Stimulated activated CD4-positive, alpha-beta T cell treated with anti-CD3 and anti-CD28 coated beads, Interleukin-2, amount 100 ng/mL, for 48 hours (primary cell): ENCODE measurements at places on chromosomes 5 and 9.

GRCh38 chr5:97297063-97297703 lies 114.1 kb upstream of the RIOK2 start:
- no peak for DNase-seq

- no peak for DNase-seq
These were observed 1.3 kb downstream of the PLGRKT start for GRCh38 chr9:5436441-5436840.

DNA sequence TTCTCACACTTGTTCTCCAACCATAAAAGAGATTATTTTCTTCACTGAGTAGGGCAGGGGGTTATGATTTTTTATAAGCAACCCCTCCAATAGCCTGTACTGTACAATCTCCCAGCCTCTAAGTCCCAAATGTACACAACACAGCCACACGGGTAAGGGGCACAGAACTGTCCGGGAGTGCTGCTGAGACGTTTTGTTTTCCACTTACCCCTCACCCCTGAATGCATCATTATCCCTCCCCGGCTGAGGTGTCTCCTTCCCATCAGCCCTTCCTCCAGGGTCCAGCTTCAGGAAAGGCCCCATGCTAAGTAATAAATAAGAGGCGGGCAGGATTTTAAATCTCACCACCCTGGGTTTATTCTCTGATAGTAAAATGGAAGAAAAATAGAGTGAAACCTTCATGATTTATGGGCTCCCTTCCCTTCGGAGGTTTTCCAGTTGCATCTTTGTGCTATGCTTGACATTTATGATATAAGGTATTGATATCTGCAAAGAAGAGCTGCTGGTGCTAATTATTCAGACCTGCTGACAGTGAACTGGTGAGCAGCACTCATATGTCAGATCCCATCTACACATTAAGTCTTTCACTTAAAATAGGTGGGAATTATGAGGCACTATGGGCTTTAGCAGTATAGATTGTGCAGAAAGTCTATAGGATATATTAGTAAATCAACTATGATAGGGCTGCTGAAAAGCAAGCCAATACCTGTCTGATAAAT lies 67.2 kb upstream of the MEGF10 start:
- DNase-seq: no peak

- no peak for DNase-seq
These were observed 23.8 kb downstream of the NEUROG1 start for GRCh38 chr5:135511761-135512575.

DNA sequence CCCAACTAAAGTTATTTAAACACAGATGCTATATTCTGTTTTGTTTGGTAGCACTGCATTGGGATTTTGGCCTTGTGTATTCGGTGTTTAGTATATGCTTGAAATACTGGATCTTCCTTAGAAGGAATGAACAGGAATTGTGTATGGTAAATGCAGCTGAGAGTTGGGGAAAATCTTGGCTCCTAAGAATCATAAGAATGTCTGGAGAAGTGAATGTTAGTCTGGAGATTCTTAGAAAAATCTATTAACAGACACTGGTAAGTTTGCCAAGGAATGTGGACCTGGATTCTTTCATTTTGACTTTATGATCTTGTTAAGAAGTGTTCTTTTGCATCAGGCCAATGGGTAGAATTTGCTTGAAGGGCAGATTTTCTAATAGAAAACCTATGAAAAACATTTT lies 38.9 kb downstream of the SNX30 start:
- DNase-seq: no peak

DNA sequence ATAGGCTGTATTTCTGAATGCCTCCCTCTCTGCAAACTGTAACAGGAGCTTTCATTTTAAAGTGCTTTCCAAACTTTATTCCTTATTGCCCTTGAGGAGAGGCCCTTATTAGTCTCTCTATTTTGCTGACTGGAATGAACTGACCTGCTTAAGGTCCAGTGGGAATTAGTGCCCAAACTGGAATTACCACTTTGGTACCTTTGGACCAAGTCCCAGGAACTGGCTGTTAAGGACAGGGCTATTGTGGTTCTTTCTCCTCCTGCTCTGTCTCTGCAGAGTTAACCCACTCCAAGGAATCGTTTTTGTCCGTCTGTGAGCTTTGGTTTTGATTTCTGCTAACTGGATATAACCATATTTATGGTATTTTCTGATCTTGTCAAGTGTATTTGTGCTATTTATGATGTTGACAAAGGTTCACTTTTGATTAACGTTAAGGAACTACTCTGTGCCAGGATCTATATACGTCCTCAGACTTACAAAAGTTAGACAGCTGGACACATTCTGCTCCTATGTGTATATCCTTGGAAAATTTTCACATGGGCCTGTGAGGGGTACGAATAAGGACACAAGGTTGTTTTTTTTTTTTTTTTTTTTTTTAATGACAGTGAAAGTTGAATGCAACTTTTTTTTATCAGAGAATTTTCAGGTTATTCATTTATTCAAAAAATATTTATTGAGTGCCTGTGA lies 189.1 kb upstream of the ANKRD55 start:
- no peak for DNase-seq

DNA sequence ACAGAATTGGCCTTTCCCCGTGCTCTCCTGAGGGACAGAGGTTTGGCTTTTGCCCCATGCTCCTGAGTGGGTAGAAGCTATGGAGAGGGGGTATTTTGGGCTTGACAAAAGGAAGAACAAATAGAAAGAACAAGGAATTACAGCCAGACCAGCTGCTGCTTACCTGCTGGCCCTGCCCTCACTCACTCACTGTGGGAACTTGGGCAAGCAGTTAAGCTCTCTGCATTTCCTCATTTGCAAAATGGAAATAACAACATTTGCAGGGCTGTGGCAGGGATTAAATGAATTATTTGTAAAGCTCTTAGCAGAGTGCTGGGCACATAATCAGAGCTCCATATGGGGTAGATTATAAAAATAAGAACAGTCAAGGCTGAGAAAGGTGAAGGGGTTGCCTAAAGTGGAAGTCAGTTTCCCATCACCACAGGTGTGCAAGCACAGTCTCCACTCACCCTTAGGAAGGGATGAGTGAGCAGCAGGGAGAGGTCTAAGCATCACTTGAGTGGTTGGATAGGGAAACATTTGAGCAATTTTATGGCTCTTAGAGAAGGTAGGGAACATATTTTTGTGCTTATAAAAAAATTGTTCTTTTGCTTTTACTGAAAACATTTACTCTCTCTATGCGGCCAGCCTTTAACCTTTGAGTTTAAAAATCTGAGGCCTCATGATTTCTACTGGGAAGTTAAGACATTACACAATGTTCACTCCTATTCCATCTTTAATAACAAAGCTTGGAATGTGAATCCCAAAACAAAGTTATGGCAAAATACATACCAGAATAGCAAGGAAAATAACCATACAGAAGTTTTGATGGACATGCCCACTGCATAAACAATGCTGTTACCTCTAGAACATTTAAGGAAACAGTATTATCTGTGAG lies 42.8 kb upstream of the LHFPL2 start:
- no peak for DNase-seq

DNA sequence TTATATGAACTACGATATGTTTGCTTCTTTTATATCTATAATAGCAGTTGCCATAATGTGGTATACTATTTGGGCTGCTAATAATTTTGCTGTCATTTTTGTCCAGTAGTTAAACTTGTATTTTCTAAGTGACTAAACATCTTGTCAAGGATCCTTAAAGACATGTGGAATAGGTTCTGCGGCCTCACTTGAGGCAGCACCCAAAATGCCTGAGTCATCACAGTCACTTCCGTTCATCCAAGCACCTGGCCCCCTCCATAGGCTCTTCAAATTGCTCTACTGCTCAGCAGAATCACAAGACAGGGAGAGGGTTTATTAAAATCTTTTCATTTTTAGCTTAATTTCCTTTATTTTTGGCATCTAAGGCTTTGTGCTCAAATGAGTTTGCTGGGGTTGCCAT lies 259.1 kb downstream of the AOPEP start:
- DNase-seq: no peak

- peak; percentile 53 for DNase-seq
These were observed 735 bp upstream of the RPL26L1 start for GRCh38 chr5:172958331-172959046.

- no peak for DNase-seq
These were observed 208.1 kb downstream of the GNA14 start for GRCh38 chr9:77440057-77440456.

DNA sequence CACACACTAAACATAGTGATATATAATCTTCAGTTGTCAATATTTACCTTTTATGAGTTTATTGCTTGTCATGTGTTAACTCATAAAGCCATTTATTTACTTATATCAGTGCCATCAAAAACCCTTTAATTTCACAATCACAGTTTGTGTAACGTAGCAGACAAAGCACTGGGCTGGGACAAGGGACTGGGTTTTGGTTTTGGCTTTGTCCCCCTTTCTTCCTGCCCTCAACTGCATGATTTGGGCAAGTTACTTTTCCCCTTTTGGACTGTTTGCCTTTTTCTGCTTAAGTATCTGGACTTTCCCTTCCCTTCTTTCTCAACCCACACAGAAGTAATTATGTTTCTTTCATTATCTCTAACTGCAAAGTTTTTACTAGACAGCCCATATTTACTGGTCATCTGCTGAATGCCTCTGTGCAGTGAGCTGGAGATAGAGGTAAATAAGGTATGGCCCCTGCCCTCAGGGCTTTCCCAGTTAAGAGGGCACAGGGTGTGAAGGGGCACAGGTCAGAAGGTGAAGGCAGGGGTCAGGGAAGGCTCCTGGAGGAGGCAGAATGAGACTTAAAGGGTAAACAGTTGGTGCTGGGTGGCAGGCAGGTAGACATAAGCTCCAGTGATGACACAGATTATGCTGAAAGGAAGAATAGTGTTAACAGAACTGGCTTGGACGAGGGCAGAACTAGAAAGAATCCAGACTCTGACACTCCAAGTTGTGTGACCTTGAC lies 14.8 kb upstream of the NR3C1 start:
- DNase-seq: no peak
